ENCODE measurements at places on chromosomes 1 and 21.

DNA sequence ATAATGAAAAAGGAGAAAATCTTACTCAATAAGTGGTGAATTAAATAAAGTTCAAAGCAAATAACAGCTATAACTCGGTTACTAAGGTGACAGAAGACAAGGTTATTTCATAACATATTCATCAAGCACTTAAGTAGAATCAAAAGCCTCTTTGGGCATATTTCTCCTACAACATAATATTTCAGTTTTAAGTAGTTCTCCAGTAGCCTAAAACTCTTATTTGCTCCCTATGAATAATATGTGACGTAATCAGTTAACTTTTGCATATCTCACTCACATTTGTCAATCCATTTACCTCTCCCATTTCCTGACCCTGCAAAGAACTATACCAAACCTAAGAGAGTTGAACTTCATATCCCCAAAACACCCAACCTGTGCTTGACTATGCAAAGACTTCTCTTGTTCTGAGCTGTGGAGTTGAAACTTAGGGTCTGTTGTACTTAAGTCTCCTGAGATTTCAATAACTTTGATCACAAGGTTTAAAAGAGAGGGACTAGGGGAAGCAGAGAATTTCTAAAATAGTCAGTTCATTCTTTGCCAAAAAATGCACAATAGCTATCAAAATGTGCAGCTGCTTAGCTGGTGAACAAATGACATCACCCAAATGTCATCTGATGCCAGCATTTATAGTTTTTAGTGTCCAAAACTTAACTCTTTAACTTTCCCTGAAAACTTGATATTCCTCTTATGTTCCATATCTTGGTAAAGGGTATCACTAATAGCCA lies 37.2 kb downstream of the TTLL7 start:
- H3K4me1 ChIP-seq, result peaks cover 13% of the 10 kb centered on the region
- H3K27ac ChIP-seq, result no peak overlapping the region
- no peaks in the 10 kb centered on the region for H3K27me3 ChIP-seq

- H3K4me3 ChIP-seq, result no peak overlapping the region
- no peaks in the 10 kb centered on the region for H3K36me3 ChIP-seq
- no peaks in the 10 kb centered on the region for H3K4me1 ChIP-seq
- H3K27ac ChIP-seq, result no peak overlapping the region
These were observed 37.6 kb upstream of the HMGB4 start for GRCh38 chr1:33826311-33826710.

GRCh38 chr21:41506611-41507520 lies 1.1 kb downstream of the TMPRSS2 start:
- DNase-seq, result peak; percentile 23
- H3K36me3 ChIP-seq, result peaks cover 5% of the 10 kb centered on the region
- peak overlapping the region; percentile 82 for H3K4me3 ChIP-seq
- H3K27ac ChIP-seq, result peak overlapping the region; percentile 41

GRCh38 chr1:77036560-77036959 lies 169.3 kb downstream of the ST6GALNAC5 start:
- H3K27me3 ChIP-seq, result no peaks in the 10 kb centered on the region
- H3K27ac ChIP-seq, result no peak overlapping the region
- peaks cover 6% of the 10 kb centered on the region for H3K4me1 ChIP-seq
- DNase-seq, result no peak

- H3K27ac ChIP-seq, result no peak overlapping the region
- H3K27me3 ChIP-seq, result no peaks in the 10 kb centered on the region
- no peak for DNase-seq
- H3K4me3 ChIP-seq, result no peak overlapping the region
- no peaks in the 10 kb centered on the region for H3K36me3 ChIP-seq
- peaks cover 2% of the 10 kb centered on the region for H3K4me1 ChIP-seq
These were observed 46.4 kb upstream of the DPT start for GRCh38 chr1:168775366-168775765.

DNA sequence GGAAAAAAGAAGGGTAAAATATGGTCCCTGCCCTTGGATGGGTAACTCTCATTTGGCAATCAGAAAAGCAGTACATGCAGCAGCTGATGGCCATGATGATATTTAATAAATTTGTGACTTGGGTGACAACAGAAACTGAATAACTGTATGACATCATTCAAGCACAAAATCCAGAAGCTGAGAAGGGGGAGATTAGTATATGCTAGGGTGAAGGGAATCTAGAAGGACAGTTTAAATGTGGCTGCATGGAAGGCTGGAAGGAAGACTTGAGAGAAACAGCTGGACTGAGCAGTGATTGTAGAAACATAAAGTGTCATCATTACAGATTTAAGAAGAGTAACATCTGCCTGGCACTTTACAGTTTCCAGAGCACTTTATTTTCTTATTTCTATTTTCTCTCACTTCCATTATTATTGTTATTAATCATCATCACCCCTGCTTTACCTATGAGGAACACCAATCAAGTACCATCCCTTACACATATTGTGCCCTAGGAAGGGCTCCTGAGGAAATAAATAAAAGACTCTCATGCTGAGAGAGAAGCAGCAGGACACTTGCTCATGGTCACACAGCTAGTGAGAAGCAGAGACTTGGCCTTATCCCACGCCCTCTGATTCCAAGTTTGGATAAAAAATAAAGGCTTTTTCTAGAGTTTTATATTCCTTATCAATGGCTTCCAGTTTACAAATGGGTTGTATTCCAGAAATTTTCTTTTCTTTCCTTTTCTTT lies 207.2 kb downstream of the PBX1 start:
- DNase-seq, result no peak
- peaks cover 12% of the 10 kb centered on the region for H3K36me3 ChIP-seq
- no peak overlapping the region for H3K4me3 ChIP-seq
- peaks cover 35% of the 10 kb centered on the region for H3K4me1 ChIP-seq

DNA sequence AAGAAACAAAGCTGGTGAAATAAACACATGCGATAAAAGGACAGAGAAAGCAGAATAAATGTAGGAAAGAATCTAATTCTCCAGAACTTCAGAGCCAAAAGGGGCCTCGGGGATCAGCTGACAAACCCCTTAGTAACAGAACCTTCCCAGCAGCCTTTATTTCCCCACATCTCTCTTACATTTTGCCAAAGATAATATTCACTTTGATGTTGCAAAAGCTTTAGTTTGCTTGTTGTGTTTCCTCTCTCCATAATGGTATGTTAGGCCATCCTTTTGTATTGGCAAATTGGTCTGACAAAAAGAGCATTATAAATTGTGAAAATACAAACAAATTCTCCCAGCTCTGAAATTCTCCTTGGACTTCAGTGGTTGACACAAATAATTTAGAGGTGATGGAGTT lies 54.9 kb downstream of the OPTC start:
- no peaks in the 10 kb centered on the region for H3K36me3 ChIP-seq
- no peak overlapping the region for H3K27ac ChIP-seq
- H3K27me3 ChIP-seq, result peaks cover 4% of the 10 kb centered on the region
- DNase-seq, result no peak
- H3K4me3 ChIP-seq, result no peak overlapping the region

DNA sequence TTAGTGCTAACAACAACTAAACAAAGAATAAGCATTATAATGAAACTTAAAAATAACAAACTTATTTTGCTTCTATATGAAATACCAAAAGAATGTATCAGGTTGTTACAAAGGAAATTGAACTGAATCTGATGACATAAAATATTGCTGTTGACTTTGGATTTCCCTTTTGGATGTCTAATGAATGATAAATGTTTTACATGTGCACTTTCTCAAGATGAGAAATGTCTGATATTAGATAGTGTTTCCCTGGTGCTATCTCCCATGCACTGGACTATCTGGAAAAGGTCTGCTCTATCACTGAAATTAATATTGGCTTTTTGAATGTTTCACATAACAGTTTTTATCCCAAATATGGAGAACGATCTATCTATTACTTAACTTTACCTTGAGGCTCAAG lies 179.9 kb downstream of the HMCN1 start:
- H3K4me1 ChIP-seq, result peaks cover 8% of the 10 kb centered on the region
- no peaks in the 10 kb centered on the region for H3K36me3 ChIP-seq
- no peak overlapping the region for H3K27ac ChIP-seq
- H3K4me3 ChIP-seq, result no peak overlapping the region

- DNase-seq, result no peak
- H3K4me3 ChIP-seq, result peak overlapping the region; percentile 21
- no peak overlapping the region for H3K27ac ChIP-seq
- H3K4me1 ChIP-seq, result peaks cover 1% of the 10 kb centered on the region
- H3K36me3 ChIP-seq, result no peaks in the 10 kb centered on the region
These were observed 926 bp downstream of the POU3F1 start for GRCh38 chr1:38045401-38046332.

- no peak for DNase-seq
- H3K27ac ChIP-seq, result no peak overlapping the region
- H3K36me3 ChIP-seq, result no peaks in the 10 kb centered on the region
- no peak overlapping the region for H3K4me3 ChIP-seq
These were observed 112.1 kb downstream of the NEGR1 start for GRCh38 chr1:72170246-72170645.

DNA sequence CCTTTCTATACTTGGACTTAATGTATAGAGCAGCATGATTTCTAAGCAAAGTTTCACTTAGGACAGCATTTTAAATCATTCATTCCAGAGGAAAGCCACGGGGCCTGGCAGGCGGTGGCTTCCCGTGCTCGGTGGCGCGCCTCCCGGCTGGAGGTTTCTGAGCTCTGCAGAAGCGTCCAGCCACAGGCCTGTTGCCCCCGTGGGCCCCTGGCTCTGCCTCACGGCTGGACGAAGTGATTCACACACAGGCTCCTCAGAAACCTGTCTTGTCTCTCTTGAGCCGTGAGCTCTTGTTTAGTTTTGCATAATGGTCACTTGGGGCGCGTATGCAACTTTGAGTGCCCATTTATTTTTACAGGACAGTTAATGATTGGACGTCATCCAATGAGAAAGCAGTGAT lies 22.1 kb upstream of the DIP2A start:
- H3K4me3 ChIP-seq, result no peak overlapping the region
- no peaks in the 10 kb centered on the region for H3K4me1 ChIP-seq
- H3K27ac ChIP-seq, result no peak overlapping the region

GRCh38 chr21:38072489-38072888 lies 156.2 kb upstream of the KCNJ6 start:
- no peaks in the 10 kb centered on the region for H3K4me1 ChIP-seq
- no peak for DNase-seq
- H3K4me3 ChIP-seq, result no peak overlapping the region
- H3K27me3 ChIP-seq, result peaks cover 18% of the 10 kb centered on the region

- no peak overlapping the region for H3K4me3 ChIP-seq
- no peaks in the 10 kb centered on the region for H3K36me3 ChIP-seq
- H3K27ac ChIP-seq, result no peak overlapping the region
- peaks cover 2% of the 10 kb centered on the region for H3K4me1 ChIP-seq
- H3K27me3 ChIP-seq, result no peaks in the 10 kb centered on the region
- no peak for DNase-seq
These were observed 155.9 kb upstream of the PALMD start for GRCh38 chr1:99490031-99490430.

DNA sequence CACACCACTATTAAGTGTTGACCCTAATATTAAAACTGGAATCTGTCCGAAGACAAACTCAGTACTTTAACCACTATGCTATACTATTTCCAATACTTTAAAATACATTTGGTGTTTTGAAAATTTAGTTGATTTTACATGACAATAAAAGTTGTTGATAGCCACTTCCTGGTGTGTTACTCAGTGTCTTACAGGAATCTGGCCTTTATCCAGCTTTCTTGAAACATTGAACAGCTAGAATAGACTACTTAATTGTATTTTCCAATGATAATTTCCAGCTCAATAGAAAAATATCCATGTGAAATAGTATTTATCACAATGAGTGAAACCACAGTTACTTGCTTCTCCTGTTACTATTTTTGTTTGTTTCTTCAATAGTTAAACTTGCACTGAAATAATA lies 369.6 kb upstream of the ADGRL4 start:
- no peaks in the 10 kb centered on the region for H3K27me3 ChIP-seq
- no peak for DNase-seq
- no peak overlapping the region for H3K27ac ChIP-seq
- no peaks in the 10 kb centered on the region for H3K36me3 ChIP-seq

GRCh38 chr1:100076319-100076718 lies 56.4 kb downstream of the SASS6 start:
- no peak overlapping the region for H3K4me3 ChIP-seq
- peaks cover 18% of the 10 kb centered on the region for H3K36me3 ChIP-seq
- no peaks in the 10 kb centered on the region for H3K27me3 ChIP-seq
- no peak for DNase-seq
- H3K27ac ChIP-seq, result no peak overlapping the region

- peaks cover 3% of the 10 kb centered on the region for H3K27me3 ChIP-seq
- H3K27ac ChIP-seq, result peak overlapping the region; percentile 71
- H3K36me3 ChIP-seq, result no peaks in the 10 kb centered on the region
- peaks cover 4% of the 10 kb centered on the region for H3K4me1 ChIP-seq
- peak; percentile 98 for DNase-seq
These were observed 12.3 kb downstream of the CLCNKB start for GRCh38 chr1:16055613-16056520.

- no peaks in the 10 kb centered on the region for H3K36me3 ChIP-seq
- H3K27me3 ChIP-seq, result peaks cover 81% of the 10 kb centered on the region
- H3K27ac ChIP-seq, result no peak overlapping the region
- H3K4me1 ChIP-seq, result peaks cover 3% of the 10 kb centered on the region
- H3K4me3 ChIP-seq, result no peak overlapping the region
These were observed 19.5 kb upstream of the SH2D2A start for GRCh38 chr1:156836041-156836654.

GRCh38 chr1:243938208-243938607 lies 88.2 kb upstream of the AKT3 start:
- H3K36me3 ChIP-seq, result no peaks in the 10 kb centered on the region
- H3K27me3 ChIP-seq, result peaks cover 38% of the 10 kb centered on the region
- no peak overlapping the region for H3K27ac ChIP-seq
- DNase-seq, result no peak

- peaks cover 8% of the 10 kb centered on the region for H3K36me3 ChIP-seq
- H3K4me3 ChIP-seq, result no peak overlapping the region
- no peaks in the 10 kb centered on the region for H3K4me1 ChIP-seq
- no peak overlapping the region for H3K27ac ChIP-seq
- no peak for DNase-seq
These were observed 6.2 kb downstream of the CORT start for GRCh38 chr1:10456048-10456447.

- no peak for DNase-seq
- H3K27ac ChIP-seq, result no peak overlapping the region
- no peaks in the 10 kb centered on the region for H3K4me1 ChIP-seq
- no peaks in the 10 kb centered on the region for H3K36me3 ChIP-seq
These were observed 33.2 kb upstream of the CD2 start for GRCh38 chr1:116721039-116721405.

DNA sequence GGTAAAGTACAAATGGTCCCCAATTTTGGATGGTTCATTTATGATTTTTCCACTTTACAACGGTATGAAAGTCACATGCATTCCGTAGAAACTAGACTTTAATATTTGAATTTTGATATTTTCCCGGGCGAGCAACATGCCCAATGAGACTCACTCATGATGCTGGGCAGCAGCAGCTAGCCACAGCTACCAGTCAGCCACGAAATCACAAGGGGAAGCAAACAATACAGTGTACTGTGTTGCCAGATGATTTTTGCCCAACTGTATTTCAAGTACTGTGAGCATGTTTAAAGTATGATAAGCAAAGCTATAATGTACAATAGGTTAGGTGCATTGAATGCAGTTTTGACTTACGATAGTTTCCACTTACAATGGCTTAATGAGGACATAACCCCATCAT lies 266.8 kb downstream of the VAV3 start:
- no peak overlapping the region for H3K4me3 ChIP-seq
- no peaks in the 10 kb centered on the region for H3K27me3 ChIP-seq
- H3K36me3 ChIP-seq, result no peaks in the 10 kb centered on the region
- no peaks in the 10 kb centered on the region for H3K4me1 ChIP-seq
- no peak overlapping the region for H3K27ac ChIP-seq

All from progenitor cell of endocrine pancreas (in vitro differentiated cells).